ENCODE measurements at places on chromosomes 7 and 10.

DNA sequence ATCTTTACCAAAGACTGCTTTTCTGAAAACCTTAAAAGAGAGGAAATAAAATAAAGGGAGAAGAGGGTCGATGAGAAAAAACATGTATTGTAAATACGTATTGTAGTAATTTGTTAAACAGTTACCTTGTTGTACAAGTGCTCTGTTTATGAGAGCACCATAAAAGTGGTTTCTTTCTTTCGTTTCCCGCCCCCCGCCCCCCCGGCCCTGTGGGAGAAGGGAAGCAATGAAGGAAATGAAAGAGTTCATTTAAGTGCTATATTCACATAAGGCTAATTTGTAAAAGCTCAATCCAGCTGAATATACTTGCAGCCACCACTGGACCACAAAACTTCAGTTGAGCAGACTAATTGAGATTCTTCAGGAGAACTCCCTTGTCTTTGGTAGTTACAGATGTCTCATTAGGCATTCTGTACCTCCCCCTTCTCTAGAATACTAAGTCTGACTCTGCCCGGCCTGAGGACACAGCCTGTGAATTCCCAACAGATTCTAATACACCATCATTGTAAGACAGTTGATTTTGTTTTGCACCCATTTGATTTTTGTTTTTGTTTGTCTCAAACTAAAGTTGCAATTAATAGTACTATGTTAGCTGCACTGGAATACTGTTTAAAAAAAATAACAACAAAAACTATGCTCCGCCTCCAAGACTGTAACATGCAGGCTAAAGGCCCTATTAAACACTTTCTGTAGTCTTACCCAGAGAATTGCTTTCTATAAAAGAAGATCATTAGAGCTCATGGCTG lies 124.9 kb downstream of the ARHGAP12 start:
- H3K27me3 ChIP-seq: no peaks in the 10 kb centered on the region
- no peak overlapping the region for H3K4me3 ChIP-seq
- peaks cover 13% of the 10 kb centered on the region for H3K36me3 ChIP-seq
- no peak overlapping the region for H3K27ac ChIP-seq
- no peak for DNase-seq

DNA sequence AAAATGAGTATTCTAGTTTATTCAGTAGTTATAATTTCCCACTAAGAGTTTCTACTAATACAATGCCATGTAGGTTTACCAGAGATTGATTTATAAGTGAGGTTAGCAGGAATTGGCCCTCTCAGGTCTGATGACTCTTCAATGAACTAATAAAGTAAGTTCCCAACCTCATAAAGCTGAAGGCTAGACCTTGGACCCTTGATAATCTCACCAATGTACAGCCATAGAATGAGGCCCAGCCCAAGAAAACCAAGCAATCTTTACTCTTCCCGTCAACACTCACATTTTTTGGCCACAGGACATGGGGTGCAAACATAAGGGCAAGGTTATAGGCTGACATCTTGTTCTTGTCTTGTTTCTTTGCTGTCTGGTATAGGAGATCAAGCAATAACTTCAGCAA lies 33.3 kb downstream of the ARHGAP19 start:
- peaks cover 23% of the 10 kb centered on the region for H3K36me3 ChIP-seq
- DNase-seq: no peak
- no peak overlapping the region for H3K27ac ChIP-seq
- no peaks in the 10 kb centered on the region for H3K27me3 ChIP-seq
- no peak overlapping the region for H3K4me3 ChIP-seq
- no peaks in the 10 kb centered on the region for H3K4me1 ChIP-seq

DNA sequence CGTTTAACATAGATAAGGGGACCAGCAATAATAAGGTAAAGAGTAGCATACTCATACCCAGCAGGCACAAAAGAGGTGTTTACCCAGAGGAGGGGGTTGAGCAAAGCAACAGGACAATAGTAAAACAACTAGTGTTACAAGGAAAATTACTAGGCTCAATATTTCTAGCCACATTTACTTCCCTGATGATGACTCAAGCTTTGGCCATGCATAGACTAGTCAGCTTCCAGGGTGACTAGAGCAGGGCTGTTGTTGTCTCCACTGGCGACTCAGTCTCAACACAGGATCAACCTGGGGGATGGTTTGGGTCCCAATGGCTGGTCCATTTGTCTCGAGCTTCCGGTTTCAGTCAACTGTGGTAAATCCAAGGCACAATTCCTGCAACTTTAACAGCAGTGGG lies 217.7 kb upstream of the KCND2 start:
- no peaks in the 10 kb centered on the region for H3K4me1 ChIP-seq
- no peak overlapping the region for H3K27ac ChIP-seq
- no peaks in the 10 kb centered on the region for H3K27me3 ChIP-seq
- no peaks in the 10 kb centered on the region for H3K36me3 ChIP-seq
- no peak overlapping the region for H3K4me3 ChIP-seq

- H3K36me3 ChIP-seq: no peaks in the 10 kb centered on the region
- no peak overlapping the region for H3K4me3 ChIP-seq
- DNase-seq: no peak
- no peaks in the 10 kb centered on the region for H3K27me3 ChIP-seq
These were observed 364.6 kb downstream of the CCSER2 start for GRCh38 chr10:84693006-84693405.
